Posterior cingulate gyrus (tissue), 11 donors: ENCODE measurements at places on chromosomes 6 and 20.
A peak's percentile ranks its signal among the peaks of the same experiment; 100 is the strongest.

DNA sequence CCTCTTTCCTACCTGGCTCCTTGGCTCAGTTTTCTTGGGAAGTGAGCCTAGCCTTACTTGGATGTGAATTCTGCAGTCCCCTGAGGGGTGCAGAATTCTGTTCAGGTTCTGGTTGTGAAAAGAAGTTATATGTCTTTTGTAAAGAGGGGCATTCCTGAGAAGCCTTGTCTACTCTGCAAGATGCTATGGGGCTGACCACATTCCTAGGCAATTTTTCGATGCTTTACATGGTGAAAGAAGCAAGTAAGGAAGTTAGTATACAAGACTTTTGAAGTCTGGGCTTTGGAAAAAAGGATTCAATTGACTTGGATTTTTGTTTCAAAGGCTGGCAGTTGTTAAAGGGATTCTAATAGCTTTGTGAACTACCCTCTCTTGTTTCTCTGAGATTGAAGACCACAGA, 167.9 kb upstream of the STMND1 start:
- DNase-seq: no peak

GRCh38 chr20:2382833-2383232, 2.1 kb downstream of the TGM6 start:
- DNase-seq: no peak

- DNase-seq: no peak
Observed at GRCh38 chr6:150638765-150639164, 39.1 kb downstream of the PLEKHG1 start.

DNA sequence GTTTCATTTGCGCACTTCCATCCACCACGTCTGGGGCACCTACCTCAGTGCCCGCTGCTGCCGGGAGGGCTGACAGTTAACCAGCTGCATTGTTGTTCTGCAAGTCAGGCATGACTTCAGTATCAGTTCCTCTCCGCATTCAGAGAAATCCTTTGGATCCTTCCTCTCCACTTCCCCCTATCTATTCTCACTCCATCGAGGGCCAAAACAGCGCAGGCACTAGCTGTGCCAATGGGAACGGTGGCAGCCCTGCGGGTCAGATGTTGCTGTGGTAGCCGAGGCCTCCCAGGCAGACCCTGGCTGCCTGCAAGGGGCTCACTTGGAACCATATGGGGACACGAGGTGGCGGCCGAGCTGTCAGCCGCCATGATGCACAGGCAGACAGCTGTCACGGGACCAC, 64.2 kb upstream of the INSM1 start:
- DNase-seq: peak; percentile 79

DNA sequence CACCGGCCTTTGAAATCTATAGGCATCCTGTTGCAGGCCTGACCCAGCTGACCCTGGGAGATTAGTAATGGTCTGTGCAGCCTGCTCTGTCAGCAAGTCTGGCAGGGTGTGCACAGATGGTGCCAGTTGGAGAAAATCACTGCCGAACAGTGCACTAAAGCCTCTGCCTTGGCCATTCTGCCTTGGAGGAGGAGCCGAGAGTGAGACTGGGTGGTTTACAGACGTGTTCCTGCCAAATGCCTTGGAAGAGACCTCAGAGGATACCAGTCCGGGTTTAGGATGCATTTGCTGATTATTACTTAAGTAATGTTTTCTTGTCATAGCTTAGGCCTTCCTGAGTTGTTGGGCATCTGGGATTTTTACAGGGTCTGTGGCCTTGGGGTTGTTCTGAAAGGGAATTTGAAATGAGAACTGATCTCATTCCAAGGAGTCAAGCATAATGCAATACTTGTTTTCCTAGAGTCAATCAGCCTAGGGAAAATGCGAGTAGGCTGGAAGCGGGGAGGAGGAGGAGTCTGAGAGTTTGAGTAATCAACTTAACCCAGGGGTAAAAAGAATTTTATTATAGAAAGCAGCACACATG, 292.1 kb downstream of the SOX4 start:
- DNase-seq: peak; percentile 88

DNA sequence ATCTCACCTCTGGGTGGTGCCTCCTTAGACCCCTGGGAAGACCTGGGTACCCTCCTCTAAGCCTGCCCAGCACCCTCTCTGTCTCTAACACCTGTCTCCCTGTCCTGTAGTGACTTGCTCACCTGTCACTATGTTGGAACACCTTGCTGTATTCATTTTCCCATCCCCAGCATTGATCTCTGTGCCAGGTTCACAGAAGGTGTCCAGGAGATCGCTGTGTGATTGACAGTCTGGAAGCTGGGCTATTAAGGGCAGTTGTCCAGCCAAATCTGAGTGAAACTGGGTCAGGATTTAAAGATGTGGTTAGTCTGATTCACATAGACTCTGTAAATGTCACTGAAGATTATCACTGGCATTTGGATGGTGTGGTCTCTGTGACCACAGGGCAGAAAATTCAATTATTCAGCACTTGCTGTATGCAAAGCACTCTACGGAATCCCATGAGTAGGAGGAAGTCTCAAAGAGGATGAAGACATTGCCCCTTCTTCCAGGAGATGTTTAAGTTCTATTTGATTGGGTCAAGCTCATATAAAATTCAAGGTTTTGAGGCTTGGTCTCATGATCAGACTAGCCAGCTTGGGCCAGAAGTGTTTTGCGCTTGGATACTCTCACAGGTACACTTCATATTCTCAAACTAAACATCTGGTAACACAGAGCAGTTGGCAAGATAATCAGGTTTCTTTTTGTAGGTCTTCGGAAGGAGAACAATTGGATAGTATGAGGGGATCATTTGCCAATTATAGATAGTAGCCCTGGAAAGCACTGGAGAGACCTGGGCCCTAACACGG, 57.8 kb upstream of the TAGAP start:
- no peak for DNase-seq

GRCh38 chr20:36482044-36482473, 59.3 kb upstream of the MYL9 start:
- no peak for DNase-seq

GRCh38 chr6:14880052-14880451, 365.8 kb upstream of the JARID2 start:
- DNase-seq: peak; percentile 8

- no peak for DNase-seq
Observed at GRCh38 chr6:52802806-52803205, 810 bp downstream of the GSTA1 start.

DNA sequence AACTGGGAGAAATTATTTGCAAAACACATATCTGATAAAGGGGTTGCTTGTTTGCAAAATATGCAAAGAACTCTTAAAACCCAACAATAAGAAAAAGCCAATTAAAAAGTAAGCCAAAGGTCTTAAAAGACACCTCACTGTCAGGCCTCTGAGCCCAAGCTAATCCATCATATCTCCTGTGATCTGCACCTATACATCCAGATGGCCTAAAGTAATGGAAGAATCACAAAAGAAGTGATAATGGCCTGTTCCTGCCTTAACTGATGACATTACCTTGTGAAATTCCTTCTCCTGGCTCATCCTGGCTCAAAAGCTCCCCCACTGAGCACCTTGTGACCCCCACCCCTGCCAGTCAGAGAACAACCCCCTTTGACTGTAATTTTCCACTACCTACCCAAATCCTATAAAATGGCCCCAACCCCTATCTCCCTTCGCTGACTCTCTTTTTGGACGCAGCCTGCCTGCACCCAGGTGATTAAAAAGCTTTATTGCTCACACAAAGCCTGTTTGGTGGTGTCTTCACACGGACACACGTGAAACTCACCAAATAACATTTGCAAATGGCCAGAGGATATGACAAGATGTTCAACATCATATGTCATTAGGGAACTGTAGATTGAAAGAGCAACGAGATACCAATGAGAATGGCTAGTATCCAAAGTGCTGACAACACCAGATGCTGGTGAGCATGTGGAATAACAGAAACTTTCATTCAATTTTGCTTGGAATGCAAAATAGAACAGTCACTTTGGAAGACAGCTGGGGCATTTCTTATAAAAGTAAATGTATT, 565.0 kb upstream of the ADGRB3 start:
- no peak for DNase-seq

DNA sequence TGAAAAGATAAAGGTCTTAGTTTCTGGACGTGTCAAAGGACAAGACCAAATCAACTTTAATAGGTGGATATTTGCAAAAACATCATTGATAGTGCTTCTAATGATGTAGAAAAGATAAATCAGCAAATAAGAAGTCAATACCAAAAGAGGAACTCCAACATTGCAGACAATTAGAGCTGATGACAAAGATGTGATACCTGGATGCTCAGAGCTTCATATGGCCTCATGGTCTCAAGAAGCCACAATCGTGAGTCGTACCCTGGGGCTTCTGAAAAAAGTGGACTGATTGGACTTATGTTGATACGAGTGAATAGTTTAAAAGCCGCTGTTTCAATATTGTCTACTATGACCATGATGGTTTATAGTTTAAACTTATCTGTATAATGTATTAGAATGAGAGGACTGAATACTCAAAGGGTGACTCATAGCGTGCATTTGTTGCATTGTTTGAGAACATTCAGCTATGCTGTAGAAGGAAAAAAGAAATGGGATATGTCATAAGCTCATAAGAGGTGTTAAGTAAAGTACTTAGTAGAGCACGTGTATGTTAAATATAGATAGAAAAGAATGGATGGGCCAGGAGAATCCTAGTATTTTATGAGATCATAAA, 54.6 kb upstream of the RIPOR2 start:
- DNase-seq: no peak

DNA sequence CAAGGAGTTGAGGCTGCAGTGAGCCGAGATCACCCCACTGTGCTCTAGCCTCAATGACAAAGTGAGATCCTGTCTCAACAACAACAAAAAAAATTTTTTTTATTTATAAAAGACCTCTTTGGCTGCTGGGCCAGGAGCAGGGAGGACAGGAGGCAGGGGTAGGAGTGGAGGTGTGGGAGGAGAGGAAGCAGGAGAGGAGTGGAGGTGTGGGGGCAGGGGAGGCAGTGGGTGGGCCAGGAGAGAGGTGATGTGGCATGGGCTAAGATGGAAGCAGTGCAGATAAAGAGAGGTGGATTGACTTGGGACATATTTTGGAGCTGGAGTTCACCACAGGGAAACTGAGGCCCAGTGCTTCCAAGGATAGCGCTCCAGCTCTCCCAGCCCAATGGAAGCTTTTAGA, 13.4 kb upstream of the CSNK2A1 start:
- no peak for DNase-seq

DNA sequence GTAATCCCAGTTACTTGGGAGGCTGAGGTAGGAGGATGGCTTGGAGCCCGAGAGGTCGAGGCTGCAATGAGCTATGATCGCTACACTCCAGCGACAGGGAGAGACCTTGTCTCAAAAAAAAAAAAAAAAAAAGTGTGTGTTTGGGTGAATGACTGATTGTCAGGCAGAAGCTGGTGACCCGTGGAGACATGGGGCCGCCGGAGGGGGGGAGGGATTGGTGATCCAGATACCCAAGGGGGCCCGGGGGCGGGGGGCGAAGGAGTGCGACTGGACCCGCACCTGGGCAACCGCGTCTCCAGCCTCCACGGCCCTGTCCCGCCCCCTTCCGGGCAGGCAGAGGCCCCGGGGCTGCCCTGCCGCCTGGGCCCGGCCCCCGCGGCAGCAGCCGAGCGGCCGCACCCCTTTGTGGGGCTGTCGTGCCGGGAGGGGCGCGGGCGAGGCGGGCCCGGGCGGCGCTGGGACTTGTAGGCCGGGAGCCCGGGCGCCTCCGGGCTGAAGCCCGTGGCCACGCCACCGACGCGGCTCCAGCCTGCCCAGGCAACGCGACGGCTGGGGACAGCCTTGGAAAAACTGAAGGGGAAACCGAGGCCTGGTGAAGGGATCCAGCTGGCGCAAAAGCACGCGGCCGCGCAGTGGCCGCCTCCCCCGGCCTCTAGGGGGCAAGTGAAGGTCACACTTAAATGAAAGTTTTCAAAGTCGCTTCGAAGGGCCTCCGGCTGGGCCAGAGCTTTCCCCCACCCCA, 2.1 kb upstream of the RBM38 start:
- DNase-seq: peak; percentile 96
